ENCODE measurements at places on chromosomes 3 and 15. TPM values are rescaled to one million over a fixed set of nuclear protein-coding genes. Genes with fewer than 3 reads are reported as not detected.

DNA sequence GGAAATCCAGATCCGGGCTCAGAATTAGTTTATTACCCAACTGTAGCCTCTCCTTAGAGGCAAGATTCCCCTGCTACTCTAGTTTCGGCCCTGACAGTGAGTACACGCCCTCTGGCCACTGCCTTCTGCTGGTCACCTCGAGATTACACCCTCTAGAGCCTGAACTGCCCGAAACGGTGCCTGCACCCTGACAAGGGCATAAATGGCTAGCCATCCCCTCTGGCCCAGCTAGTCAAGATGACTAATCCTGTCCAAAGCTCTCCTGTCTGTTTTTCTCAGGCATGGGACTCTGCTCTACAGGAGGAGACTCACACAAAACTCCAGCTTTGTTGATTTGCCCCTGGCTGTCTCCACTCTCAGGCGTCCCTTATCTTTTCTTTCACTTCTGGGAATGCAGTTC lies 150.5 kb upstream of the UBE2E2 start:
- H3K27me3 ChIP-seq, result no peaks in the 10 kb centered on the region
- no peak overlapping the region for H3K4me3 ChIP-seq
- no peak for DNase-seq
- H3K4me1 ChIP-seq, result peaks cover 8% of the 10 kb centered on the region
- H3K36me3 ChIP-seq, result no peaks in the 10 kb centered on the region

Gene ARPIN
- polyA plus RNA-seq, result not detected

Gene B3GNT5
- not detected for polyA plus RNA-seq

Gene ANKUB1
- polyA plus RNA-seq, result not detected

DNA sequence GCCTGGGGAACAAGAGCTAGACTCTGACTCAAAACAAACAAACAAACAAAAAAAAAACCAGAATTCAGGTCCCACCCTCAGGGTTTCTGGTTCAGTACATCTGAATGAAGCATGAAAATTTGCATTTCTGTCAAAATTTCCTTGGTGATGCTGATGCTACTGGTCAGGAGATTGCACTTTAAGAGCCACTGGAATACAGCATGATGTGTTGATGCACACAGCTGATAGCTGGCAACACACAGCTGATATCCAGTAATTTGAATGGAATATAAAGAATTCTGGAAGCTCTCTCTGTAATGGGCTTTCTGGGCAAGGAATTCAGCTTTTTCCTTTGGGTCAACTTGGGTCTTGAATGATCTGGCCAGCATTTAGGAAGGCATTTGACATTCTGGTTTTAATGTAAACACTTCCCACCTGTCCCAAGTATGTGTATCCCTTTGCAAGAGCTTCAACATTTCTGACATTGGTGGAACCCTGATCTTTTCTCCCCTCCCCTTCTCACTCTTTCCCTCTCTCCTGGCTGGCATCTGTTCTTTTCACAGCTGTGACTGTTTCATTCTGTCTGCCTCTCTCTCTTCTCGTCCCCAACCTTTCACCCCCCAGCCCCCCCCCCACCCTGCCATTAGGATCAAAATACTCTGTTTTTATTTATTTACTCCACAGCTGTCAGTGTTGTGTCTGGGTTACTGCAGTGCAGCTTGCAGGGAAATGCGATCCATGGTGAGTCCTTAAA lies 189.5 kb downstream of the TPRG1 start:
- H3K27ac ChIP-seq, result no peak overlapping the region
- no peaks in the 10 kb centered on the region for H3K36me3 ChIP-seq
- H3K27me3 ChIP-seq, result no peaks in the 10 kb centered on the region
- H3K4me3 ChIP-seq, result no peak overlapping the region
- DNase-seq, result no peak

All from naive thymus-derived CD8-positive, alpha-beta T cell (primary cell).